NCI-H187 (cell line): ENCODE measurements at places on chromosomes 6 and 20.

GRCh38 chr6:50822078-50822476 lies 3.4 kb downstream of the TFAP2B start:
- no peak for DNase-seq

DNA sequence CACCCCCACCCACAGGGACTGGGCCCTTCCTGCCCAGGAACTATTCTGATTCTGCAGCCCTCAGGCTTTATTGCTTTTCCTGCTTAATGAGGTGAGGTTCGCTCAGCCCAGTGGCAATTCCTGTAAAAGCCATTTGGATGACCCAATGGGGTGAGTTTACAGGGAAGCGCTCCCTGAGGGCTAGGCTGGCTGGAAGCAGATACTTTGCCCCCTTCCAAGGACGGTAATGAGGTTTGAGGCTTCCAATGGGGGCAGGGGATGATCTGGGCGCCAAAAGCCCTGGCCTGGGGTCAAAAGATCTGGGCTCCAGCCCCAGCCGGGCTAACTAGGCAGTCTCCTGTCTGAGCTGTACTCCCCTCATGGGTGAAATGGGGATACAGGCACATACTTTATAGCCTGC lies 41.8 kb downstream of the RIPOR3 start:
- DNase-seq = no peak

DNA sequence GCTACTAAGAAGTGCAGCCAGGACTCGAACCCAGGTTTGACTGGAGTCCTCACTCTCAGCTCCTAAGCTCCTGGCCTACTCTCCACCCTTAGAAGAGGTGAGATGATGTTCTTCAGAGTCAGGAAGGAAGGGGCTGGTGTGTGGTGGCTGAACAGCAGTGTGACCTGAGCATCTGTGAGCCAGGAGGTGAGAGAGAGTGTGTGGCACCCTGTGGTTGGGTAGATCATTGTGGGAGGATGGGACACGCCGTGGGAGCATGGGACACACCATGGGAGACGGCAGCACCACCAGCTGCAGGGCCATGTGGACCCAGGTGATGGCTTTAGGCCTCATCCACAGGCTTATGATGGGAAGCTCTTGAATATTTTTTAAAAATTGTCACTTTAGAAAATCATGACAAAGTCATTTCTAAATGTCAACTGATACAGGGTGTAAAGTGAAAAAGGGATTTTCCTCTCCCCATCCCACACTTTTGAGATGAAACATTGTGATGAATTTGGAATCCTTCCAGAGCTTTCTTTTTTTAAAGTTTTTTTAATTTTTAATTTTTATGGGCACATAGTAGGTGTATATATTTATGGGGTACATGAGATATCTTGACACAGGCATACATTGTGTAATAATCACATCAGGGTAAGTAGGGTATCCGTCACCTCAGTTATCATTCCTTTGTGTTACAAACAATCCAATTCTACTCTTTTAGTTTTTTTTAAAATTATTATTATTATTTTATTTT lies 31.6 kb downstream of the SRC start:
- DNase-seq = no peak

- DNase-seq = no peak
Measured at GRCh38 chr6:8219352-8219943, 117.1 kb upstream of the EEF1E1 start.

GRCh38 chr20:6665621-6666355 lies 101.7 kb upstream of the BMP2 start:
- DNase-seq = peak; percentile 37

DNA sequence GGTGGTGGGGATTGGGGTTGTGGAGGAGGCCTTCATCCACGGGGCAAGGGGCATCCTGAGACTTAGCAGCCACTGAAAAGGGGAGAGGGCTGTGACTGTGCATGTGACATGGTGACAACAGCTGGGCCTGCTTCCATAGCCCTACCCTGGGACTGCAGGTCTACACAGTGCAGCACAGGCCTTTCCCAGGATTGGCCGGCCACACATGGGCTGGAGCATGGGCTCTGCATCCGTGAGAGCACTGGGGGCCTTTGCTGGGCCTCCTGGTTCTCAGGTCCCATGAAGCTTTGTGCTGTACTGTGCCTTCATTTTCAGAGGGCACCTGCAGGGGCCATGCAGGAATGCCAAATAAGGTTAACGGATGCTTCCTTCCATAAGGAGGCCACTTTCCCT lies 56.0 kb downstream of the ZDHHC14 start:
- DNase-seq = no peak

DNA sequence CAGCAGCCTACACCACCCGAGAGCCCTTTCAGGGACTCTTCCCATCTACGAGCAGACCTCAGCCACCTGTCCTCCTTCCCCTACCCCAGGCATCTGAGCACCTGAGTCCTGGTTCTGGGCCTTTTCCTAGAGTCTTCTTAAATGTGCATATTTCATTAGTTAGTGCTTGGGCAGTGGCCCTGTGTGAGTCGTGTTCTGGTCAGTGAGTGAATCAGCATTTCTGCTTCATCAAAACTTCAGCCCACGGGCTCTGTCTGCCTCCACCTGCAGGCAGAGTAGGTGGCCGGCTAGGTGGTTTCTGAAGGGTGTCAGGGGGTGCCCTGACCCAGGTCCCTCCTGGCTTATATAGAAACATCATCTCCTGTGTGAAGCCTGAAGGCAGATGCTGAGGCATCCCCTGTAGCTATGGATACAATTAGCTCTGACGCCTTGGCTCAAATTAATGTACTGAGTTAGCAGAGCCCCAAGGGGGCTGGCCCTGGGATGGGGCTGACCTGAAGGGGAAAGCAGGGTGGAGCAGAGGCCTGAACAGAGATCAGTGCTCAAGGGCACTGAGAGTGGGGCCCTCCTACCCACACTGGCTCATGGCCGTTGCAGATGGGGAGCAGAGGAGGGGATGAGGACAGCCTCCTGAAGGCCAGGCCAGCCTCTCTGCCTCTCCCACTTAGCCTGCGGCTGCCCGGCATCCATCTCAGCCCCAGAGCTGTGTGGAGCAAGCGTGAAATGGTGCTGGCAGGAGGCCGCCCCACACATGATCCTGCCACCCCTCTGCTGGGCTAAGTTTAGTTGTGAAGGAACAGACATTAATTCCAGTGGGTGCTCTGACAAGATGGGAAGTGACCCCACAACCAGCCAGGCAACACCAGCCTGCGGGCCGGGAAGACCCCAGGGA lies 13.6 kb downstream of the IP6K3 start:
- DNase-seq = no peak

GRCh38 chr6:115358616-115359015 lies 702.1 kb downstream of the FRK start:
- DNase-seq = no peak

DNA sequence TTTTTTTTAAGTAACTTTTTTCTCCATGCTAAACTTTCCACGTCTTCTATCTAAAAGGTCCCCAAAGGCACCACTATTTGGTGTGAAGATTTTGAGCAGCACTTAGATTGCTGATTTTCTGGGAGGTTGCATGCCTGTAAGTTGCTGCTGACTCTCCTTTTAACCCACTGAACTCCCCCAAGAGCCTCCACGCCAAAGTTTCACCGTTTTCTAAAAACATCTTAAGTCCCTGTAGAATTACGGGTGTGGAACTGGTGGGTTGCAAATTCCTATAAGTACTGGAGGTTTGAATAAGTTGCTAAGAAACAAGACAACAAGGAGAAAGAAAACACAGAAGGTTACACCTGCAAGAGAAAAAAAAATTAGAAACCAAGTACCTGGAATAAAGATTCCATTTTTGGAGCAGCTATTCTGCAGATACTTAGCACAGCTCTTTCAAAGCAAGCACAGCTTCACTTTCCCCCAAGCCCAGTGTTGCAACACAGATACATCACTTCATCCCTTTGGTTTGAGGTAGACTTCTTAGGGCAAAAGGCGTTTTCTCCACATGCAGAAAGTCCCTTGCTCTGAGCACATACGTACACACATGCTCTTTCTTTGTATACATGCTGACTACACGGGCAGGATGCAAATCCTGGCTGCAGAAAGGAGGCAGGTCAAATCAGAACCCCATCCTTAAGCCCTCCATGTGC lies 5.0 kb downstream of the JAG1 start:
- no peak for DNase-seq

DNA sequence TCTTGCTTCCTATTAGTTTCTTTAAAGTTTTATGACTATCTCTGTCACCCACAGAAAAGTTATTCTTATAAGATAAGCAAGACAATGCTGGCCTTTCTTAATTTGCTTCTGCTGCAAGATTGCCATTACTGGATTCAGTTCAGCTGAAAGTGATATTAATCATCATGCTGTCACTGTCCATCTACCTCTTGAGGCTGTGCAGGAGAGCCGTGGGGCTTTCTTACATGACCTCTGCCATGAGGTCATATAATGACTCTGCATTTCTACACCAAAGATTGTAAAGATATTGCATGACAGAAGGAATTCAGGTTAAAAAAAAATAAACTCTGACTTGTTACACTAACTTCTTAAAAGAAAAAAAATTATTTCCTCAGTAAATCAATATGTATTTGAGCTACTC lies 106.9 kb downstream of the TRDN start:
- DNase-seq = no peak

- no peak for DNase-seq
Measured at GRCh38 chr6:168001029-168001332, 3.5 kb downstream of the KIF25 start.

- no peak for DNase-seq
Measured at GRCh38 chr20:5731753-5732366, 18.3 kb upstream of the SHLD1 start.

DNA sequence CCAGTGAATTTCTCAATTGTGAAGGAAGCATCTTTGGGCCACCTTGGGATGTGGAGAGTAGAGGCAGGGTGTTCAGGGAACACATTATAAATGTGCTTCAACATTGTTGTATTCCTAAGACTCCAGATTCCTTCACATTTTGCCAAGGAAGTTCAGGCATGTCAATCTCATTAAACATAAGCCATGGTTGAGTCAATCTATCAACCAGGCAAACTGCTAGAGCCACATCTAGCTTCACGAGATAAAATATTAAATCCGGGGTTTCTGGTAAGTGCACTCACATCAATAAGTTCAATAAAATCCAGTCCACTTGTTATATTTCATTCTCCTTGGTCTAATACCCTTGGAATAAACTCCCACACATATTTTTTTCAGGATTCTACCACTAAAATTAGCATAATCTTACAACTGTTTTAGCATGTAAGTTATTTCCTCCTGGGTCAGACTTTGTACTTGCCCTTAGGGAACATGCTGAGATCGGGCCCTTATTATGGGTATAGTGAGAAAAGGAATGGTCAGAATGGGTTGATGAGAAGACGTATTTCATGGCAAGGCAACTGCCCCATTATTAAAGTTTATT lies 93.6 kb downstream of the ADTRP start:
- DNase-seq = no peak

- DNase-seq = no peak
Measured at GRCh38 chr6:100257793-100258395, 206.8 kb downstream of the SIM1 start.

- no peak for DNase-seq
Measured at GRCh38 chr6:146345598-146345997, 198.0 kb upstream of the RAB32 start.

- DNase-seq = no peak
Measured at GRCh38 chr6:164007881-164008280, 593.4 kb downstream of the QKI start.

DNA sequence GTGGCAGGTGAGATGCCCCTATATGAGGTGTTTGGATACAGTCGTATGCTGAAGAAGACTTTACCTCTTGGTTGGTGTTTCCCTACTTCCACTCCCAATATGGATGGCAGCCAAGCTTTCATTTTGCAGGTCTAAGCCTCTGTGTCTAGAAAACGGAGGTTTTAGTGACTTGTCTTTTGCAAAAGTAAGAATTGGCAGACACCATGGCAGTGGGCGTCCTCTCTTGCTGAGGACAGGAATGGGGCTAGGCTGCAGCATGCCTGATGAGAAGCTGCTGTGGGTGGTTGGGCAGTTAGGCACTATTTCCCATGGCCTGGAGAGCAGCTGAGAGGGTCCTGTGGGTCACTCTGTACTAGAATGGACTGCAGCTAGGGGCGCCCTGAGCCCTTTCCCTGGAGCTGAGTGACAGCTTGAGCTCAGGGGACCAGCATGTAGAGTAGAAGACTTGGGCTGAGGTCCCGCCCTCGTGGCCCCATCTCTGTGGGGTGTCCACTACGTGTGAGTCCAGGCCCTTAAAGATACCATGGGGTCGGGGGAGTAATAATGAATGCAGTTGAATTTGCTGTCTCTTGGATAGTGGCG lies 127.4 kb downstream of the CDH26 start:
- no peak for DNase-seq

- DNase-seq = no peak
Measured at GRCh38 chr6:42698217-42698616, 24.2 kb downstream of the PRPH2 start.

DNA sequence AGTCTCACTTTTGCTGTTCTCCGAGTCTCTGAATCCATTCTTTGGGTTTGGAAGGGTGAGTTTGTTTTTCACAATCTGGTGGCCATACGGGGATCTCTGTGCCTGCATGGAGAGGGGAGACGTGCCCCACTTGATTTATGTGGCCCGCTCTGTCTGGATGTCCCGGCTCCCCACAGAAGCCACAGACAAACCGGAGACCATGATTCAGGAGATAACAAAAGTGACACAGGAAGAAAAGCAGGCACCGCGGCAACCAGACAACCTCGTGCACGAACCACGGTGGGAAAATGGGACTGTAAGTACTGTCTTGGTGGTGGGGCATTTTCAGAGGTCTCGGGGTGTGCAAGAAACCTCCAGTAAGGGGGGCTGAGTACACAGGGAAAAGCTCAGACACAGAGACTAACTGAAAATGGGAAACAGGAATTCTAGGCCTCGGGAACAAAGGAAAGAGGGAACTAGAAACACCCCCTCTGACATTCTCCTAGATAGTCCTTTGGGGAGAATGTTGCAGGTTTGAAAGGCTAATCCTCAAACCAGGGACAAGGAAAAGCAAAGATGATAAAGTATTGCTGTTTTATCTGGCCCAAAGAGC lies 22.1 kb upstream of the ZNF318 start:
- no peak for DNase-seq

DNA sequence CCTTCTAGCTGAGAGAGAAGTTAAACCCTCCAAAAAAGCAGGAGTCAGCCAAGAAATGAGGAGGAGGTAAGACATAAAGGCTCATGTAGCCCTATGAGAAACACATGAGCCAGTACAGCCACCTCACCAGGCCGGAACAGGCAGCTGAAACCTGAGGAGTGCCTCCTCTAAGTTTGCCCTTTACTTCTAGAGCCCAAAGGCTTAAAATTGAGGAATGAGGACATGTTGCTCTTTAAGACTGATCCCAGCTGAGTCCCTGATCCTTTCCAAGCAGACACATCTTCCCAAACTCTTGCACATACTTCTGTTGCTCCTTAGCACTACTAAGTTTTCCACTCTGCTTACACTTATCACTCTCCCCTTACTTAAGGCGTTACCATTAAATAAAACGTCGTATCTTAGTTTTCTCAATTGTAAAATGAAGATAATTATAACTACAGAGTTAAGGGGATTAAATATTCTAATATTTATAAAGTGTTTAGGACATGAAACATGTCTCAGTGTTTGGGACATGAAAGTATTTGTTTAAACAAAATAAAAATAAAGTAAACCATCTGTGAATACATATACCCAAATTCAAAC lies 124.0 kb downstream of the OGFRL1 start:
- DNase-seq = no peak

- no peak for DNase-seq
Measured at GRCh38 chr6:168368936-168369335, 49.4 kb upstream of the DACT2 start.

- DNase-seq = no peak
Measured at GRCh38 chr6:28777147-28777461, 146.7 kb downstream of the TRIM27 start.
